ENCODE measurements at places on chromosomes 6 and 20.

DNA sequence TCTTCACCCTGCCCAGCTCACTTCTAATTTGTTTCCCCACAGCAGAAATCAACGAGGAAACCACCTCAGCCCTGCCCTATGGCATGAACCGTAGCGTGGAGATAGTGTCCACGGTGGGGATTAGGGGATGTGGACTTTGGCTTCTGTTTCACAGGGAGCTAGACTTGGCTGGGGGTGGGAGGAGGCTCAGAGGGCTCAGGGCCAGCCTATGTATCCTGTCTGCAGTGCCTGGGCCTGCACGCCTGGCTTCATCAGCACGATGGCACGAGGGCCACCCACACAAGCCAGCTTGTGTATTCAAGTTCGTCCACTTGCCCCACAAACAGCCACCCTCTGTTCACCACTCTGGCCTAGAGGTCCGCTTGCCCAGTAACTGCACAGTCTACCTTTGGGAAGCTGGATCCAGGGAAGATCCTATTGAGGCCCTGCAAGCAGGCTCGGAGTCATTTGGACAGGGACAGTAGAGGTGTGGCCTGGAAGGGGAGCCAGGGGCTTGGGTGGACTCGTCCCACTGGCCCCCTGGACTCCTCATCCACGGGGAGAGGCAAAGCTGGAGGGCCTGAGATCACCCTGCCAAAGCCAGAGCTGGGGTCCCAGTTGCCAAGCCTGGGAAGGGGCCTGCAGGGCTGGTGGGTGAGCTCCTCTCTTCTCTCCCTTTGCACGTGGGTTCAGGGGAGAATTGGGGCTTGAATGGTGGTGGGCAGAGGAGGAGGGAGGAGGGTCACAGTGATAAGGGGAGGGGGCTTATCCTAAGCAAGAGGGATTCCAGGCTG lies 38.0 kb upstream of the FAM83D start:
- DNase-seq = no peak

DNA sequence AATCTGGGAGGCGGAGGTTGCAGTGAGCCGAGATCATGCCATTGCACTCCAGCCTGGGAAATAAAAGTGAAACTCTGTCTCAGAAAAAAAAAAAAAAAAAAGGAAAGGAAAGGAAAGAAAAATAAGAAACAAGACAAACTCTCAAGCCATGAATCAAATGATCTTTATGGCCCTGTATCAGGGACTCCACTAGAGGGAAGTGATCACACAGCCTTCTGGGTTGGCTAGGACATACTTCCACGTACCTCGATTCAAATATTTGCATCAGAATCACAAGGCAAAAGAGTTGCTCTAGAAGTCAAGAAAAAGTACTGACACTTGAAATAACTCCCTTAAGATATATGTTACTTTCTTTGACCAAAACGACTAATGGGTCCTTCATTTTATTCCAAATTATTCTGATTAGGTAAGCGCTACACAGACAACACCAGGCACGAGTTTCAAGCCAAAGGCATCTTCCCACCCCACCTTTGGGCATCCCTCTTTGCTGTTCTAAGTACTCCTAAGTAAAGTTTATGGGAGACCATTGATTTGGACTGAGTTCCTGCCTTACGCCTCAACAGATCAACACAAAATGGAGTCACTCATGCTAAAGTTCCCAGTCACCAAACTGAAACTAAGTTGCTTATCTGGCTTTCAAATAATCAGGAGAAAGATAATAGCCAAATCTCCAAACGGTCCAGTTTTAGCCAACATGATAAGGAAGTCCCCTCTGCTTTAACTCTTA lies 77.5 kb upstream of the NT5E start:
- no peak for DNase-seq

DNA sequence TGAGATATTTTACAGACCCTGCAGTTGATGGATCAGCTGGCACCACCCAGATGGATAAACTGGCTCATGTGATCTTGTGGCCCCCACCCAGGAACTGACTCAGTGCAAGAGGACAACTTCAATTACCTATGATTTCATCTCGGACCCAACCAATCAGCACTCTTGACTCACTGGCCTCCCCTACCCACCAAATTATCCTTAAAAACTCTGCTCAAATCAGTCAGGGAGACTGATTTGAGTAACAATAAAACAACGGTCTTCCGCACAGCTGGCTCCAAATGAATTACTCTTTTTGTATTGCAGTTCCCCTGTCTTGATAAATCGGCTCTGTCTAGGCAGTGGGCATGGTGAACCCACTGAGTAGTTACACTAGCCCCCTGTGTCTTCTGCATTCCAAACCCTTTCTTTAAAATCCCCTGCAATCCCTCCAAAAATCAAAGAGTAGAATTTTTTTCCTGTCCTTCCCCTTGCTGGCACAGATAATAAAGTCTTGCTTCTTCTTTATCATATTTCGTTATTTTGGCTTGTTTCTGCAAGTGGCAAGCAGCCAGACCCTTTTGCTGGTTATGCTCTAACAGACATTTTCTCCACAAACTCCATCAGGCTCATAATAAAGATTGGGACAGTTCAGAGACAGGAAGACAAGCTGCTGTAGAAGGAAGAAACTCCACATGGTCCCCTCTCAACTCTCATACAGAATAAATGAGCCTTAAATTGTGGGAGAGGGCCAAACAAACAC lies 48.3 kb downstream of the OR2B6 start:
- no peak for DNase-seq

DNA sequence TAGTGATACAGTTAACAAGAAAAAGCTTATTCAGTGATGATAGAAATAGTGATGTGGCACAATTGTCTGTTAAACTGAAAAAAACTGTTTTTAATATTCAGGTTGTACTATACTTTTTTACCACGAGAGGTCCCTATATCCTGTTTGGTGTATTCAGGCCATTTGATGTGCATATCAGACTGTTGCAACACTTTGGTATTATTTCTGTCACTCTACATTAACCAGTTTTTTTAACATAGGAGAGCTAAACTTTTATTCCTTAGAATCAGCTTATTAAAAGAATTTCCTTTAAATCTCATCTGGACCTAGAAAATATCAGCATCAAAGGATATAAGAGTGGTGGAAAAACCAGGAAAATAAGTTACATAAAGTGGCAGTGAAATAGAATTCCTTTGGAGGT lies 36.8 kb downstream of the TSPYL4 start:
- no peak for DNase-seq

GRCh38 chr6:89205819-89206218 lies 11.3 kb downstream of the GABRR1 start:
- DNase-seq = no peak

GRCh38 chr20:19056909-19057308 lies 155.5 kb upstream of the SLC24A3 start:
- DNase-seq = no peak

DNA sequence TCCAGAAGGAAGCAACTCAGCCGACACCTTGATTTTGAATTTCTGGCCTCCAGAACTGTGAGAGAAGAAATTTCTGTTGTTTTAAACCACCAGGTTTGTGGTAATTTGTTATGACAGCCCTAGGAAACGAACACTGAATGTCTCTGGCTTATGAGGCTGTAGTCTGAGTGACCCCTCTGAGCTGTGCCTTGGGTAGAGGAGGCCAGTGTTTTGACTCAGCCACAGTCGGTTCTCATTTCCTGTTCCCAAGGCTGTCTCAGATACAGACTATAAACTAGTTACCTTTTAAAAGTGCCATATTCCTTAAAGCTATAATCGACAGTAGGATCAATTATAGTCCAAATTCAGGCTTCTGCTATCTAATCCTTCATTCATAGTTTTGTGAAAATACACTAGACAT lies 391.2 kb upstream of the MAP3K7 start:
- no peak for DNase-seq

GRCh38 chr6:16969699-16970655 lies 131.9 kb upstream of the STMND1 start:
- no peak for DNase-seq

- DNase-seq = no peak
Measured at GRCh38 chr6:12175626-12176025, 114.5 kb upstream of the EDN1 start.

DNA sequence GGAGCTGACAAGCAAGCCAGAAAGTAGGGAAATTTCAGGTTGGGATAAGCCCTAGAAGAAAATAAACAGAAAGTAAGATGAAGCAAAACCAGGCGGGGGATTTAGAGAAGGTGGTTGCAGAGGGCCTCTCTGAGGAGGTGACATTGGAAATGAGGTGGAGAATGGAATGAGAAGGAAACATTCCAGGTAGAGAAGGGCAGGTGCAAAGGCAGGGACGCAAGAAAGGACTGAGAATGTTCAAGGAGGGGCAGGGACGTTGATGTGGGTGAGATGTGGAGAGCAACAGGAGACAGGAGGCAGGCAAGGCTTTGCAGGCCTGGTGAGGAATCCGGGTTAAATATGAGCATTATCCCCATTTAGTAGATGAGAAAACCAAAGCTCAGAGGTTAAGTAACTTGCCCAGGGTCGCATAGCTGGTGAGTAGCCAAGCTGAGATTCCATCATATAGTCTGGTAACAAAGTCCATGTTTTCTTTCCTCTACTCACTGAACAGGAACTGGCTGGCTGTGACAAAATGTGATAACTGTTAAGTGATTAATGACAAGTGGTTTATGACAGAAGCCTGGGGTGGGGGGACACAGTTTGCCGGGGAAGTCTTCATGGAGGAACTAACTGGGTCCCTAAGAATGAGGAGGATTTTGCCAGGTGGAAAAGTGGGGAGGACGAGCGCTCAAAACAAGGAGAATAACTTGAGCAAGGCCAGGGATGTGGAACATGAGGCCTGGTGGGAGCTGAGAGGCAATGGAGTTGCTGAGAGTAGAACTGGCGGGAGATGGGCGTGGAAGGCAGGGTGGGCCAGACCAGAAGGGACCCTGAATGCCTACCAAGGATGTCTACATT lies 32.6 kb downstream of the MRPL14 start:
- no peak for DNase-seq

GRCh38 chr6:121771937-121772720 lies 336.7 kb downstream of the GJA1 start:
- no peak for DNase-seq

DNA sequence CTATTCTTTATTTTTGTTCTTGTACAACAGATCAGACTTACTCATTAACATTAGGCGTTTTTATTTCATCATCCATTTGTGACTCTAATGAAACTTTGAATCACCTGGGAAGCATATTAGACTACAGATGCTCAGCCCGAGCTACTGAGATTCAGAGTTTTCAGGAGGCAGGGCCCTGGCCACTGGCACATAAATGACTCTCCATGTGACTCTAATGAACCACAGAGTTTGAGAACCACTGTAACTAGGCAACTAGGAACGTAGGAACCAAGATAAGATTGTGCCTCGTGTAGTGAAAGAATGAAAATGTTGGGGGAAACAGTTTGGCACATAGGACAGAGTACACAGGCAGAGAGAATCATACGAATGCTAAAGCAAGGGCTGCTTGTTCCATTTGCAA lies 405.9 kb upstream of the BTBD3 start:
- no peak for DNase-seq

DNA sequence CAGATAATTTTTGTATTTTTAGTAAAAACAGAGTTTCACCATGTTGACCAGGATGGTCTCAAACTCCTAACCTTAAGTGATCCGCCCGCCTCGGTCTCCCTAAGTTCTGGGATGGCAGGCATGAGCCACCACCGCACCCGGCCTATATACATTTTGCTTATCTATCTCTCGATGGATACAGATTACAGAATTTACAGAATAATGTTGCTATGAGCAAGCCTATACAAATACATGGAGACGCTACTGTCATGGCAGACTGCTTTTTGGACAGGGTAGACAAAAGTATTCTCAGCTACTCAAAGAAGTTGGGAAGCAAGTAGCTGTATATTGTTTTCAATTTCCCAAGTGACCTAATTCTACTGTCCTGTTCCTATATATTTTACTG lies 1.6 kb downstream of the HSPA1L start:
- DNase-seq = no peak

- DNase-seq = no peak
Measured at GRCh38 chr20:25738198-25738597, 41.5 kb upstream of the ZNF337 start.

- no peak for DNase-seq
Measured at GRCh38 chr6:42020967-42021366, 29.4 kb upstream of the TAF8 start.

DNA sequence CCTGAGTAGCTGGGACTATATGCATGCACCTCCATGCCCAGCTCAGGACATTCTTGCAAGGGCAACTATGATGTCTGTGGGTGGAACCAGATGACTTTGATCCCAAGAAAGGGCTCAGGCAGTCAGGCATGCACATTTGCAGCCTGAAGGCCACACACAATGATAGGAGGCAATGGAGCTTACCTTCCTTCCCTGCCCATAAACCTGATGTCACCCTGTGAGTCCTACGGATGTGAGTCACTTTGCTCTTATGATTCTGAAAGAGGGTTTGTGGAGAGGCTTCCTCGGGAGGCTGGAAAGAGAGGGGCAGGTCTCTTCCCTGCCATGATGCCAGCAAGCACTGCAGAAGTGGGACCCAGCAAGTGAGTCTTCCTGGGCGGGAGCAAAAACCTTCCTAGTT lies 202.4 kb downstream of the LY86 start:
- DNase-seq = no peak

DNA sequence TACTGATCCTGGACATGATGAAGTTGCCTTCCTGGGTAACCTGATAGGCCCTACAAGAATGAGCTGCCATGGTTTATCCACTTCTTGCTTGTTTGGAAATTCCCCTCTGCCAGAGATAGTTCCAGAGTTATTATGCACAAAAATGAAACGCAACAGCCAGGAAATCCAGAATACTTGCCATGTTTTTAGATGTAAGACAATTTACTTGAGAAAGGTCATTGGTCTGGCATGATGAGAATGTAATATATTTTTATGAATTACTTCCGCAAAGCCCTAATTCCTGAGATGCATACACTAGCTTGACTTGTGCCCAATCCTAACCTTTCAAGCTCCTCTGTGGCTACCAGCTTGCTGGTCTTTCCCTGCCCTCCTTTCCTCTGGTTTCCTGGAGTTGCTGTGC lies 27.9 kb upstream of the NT5E start:
- no peak for DNase-seq

DNA sequence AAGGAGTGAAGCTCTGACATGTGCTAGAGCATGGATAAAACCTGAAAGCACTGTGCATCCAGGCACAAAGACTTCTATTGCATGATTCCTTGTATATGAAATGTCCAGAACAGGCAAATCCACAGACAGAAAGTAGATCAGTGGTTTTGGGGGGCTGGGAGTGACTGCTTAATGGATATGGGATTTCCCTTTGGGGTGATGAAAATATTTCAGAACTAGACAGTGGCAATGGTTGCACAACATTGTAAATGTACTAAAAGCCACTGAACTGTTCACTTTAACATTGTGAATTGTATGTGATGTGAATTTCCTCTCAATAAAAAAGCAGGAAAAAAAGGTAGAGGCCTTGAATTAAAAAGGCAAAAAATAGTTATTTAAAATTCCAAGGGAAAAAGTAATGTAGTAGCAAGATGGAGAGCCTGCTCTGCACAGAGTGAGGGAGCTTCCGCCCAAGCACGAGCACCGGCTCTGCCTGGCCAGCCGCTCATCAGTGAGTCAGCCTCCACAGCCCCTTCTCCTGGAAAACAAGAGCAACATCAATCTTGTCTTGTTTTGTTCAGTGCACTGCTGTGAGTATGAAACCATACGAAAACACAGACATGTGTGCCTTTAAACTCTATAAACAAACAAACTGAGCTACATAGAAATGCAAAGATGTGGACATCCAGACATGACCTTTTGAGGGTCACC lies 74.6 kb upstream of the THBS2 start:
- DNase-seq = no peak

GRCh38 chr6:121764493-121764892 lies 329.0 kb downstream of the GJA1 start:
- DNase-seq = no peak

GRCh38 chr6:98787961-98788360 lies 46.4 kb upstream of the POU3F2 start:
- no peak for DNase-seq

All from stimulated activated CD4-positive, alpha-beta T cell treated with anti-CD3 and anti-CD28 coated beads, TNF-alpha, amount 100 ng/mL, for 48 hours (primary cell).